ENCODE measurements at places on chromosomes 2 and 18.

- DNase-seq, result no peak
Observed at GRCh38 chr2:190413421-190413820, 5.3 kb downstream of the MFSD6 start.

- peak; percentile 40 for DNase-seq
Observed at GRCh38 chr2:201344663-201345366, 12.3 kb downstream of the FLACC1 start.

DNA sequence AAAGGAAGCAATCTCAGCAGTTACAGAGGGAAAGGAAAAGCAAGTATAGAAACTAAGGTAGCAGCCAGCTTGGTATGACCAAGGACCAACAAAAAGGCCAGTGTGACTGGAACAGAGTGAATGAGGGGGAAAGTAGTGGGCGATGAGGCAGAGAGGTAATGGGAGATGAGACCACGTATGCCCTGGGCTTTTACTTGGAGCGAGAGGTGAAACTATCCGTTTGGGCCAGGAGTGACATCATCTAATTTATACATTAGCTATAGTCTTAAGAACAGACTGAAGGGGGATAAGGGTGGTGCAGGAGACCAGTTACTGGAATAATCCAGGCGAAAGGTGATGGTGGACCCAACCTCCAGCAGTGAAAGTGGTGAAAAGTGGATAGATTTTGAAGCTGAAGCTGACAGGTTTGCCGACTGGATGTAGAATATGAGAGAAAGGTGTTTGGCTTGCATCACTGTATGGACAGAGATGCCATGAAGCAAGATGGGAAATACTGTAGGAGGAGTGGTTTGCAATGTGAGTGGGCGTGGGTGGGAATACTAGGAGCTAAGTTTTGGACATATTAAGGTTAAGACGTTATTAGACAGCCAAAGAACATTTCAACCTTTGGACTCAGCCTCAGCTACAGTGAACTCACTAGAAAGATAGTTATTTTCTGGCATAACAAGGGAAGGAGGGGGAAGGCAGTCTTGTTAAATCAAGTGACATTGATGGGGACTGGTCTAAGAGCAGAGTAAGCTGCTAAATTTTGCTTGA is 106.0 kb downstream of the PLEKHM3 start:
- DNase-seq, result no peak

DNA sequence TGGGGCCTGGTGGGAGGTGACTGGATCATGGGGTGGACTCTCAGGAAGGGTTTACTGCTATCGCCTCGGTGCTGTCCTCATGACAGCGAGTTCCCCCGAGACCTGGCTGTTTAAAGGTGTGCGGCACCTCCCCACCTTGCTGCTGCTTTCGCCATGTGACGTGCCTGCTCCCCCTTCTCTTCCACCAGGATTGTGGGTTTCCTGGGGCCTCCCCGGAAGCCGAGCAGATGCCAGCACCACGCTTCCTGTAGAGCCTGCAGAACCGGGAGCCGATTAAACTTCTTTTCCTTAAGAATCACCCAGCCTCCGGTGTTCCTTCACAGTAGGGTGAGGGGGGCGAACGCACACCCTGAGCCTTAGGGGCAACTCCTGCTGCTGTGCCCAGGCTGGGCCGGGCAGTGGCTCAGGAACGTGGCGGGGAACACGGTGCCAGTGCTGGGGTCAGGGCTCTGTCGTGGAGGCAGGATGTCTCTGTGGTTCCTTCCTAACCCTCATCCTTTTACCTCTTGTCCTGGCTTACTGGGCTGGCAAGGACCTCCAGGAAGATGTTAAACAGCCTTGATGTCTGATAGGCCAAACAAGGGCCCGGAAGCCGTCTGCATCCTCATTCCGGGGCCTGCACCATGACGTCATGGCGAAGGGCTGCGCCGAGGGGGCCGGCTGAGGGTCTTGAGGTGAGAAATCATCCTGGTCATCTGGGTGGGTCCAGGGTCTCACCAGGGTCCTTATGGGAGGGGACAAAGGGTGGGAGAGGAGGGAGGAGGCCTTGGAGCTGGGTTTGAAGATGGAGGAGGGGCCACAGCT is 12.7 kb downstream of the NEU4 start:
- DNase-seq, result no peak

- no peak for DNase-seq
Observed at GRCh38 chr2:96110621-96111256, 5.6 kb downstream of the ADRA2B start.

DNA sequence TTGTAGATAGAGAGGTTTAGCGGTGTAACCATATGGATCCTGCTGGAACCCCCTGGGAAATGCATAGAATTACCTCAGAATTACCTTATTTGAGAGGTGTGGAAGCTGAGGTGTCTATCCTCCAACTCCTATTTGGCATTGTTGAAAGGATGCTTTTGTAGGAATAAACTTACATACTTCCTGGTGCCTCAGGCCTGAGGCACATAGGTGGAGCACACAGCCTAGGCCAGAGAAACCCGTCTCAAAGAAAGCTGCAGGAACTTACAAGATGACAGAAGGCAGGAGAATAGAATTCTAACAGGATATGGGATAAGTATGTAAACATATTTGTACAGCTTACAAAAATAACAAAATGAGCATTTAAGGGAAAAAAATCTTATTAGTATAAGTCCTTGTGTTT is 1507.2 kb upstream of the ZEB2 start:
- no peak for DNase-seq

DNA sequence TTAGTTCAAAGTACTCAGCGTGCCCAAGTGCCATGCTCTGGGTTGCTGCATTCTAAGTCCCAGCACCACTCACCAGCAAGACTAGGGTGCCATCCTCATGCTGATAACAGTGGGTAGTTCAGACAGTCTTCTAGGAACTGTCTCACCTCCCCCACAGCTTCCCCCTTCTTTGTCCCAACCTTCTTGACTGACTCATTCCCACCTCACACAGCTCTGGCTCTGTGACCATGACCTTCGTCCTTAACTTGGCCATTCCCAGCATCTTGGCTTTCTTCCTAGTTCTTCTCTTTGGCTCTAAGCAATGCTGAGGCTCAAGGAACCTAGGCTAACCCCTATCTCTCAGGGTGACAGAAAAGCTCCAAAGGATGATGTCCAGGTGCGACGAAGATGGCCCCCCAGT is 20.0 kb upstream of the CXCR4 start:
- no peak for DNase-seq

DNA sequence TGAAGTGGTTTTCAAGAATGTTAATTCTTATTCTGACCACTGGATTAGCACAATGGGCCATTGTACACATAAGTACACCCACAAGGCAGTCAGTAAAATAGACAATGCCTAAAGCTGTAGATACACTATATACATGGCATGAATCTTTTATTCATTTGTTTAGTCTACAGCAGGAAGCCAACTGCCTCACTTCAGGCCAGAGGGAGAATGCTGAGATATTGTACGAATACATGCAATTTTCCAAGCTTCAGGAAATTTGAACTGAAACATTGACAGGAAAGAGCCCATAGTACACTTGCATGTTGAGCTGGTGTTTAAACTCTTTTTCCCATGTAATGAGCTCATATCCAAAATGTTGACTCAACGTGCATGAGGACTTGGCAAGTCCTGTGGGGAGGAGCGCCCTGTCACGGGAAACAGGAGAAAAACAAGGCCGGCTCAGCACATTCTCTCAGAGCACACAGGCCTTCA is 111.6 kb upstream of the CYP1B1 start:
- DNase-seq, result no peak

GRCh38 chr2:45264227-45265225 is 255.3 kb upstream of the SIX2 start:
- DNase-seq, result no peak

- DNase-seq, result no peak
Observed at GRCh38 chr18:37710726-37711125, 145.1 kb upstream of the CELF4 start.

- DNase-seq, result no peak
Observed at GRCh38 chr2:175003875-175004729, 1.1 kb downstream of the CHN1 start.

DNA sequence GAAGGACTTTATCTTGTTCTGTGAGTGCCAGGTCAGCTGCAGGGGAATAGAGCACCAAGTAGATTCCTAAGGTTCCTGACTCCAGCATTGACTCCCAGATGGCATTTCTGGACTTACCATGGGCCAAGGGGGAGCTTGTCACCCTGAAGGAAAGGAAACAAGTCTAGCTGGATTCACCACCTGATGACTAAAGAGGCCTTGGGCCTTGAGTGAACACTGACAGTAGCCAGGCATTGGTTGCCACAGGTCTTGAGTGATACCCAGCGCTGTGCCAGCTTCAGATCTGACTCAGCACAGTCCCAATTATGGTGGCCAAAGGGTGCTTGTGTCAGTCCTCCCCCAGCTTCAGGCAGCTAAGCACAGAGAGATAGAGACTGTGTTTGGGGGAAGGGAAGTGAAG is 40.1 kb upstream of the CAPN13 start:
- no peak for DNase-seq

DNA sequence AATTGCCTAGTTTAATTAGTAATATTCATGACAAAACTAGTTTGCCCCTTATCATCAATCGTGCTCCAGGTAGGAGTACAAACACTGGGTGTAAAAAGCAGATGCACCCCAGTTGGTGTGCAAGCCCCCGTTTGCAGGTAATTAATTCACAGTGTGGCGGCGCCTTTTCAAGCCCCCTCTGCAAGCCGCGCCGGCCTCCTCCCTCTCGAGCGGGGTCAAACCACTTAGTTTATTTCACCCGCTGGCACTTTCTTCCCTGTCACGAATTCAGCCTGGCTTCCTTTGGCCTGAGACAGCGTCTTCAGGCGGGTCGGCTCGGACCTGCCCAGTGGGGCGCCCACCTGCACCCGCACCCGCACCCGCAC is 64.7 kb upstream of the MAPRE2 start:
- DNase-seq, result no peak

- DNase-seq, result no peak
Observed at GRCh38 chr2:10534514-10535250, 86.6 kb upstream of the ODC1 start.

GRCh38 chr18:58438161-58438957 is 190.5 kb downstream of the ALPK2 start:
- no peak for DNase-seq

DNA sequence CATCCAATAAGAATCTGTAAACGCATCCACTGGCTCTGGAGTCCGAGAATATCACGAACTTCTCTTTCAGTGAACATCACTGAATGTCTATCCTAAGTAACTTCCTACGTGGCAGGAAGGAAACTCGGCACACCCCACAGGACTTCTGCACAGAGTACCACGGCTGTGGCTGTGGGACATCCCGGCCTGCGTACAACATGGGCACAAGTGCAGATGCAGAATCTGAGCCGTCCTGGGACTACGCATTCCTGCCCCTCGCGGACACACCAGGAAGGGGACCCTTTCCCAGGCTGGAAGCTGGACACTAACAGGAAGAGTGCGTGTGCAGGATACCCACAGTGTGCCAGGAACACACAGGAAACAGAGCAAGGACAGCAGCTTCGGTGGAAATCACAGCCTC is 60.6 kb downstream of the ZNF516 start:
- no peak for DNase-seq

DNA sequence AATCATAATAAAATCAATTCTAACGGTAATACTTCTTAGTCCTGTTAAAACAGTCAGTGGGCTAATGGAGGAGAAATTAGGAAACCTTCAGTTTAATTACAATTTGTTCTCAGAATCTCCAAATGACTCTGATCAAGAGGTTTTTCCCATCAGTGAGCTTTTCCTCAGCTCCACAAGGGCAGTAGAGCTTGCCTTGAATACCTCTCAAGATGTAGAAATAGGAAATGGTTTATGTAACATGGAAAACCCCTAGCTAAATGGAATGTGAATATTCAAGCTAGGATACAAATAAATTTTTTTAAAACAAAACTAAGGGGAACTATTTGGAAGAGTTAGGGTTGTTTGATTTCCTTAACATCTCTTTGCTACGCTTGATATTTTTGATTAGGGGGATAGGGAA is 87.5 kb downstream of the PLEKHM3 start:
- DNase-seq, result no peak

DNA sequence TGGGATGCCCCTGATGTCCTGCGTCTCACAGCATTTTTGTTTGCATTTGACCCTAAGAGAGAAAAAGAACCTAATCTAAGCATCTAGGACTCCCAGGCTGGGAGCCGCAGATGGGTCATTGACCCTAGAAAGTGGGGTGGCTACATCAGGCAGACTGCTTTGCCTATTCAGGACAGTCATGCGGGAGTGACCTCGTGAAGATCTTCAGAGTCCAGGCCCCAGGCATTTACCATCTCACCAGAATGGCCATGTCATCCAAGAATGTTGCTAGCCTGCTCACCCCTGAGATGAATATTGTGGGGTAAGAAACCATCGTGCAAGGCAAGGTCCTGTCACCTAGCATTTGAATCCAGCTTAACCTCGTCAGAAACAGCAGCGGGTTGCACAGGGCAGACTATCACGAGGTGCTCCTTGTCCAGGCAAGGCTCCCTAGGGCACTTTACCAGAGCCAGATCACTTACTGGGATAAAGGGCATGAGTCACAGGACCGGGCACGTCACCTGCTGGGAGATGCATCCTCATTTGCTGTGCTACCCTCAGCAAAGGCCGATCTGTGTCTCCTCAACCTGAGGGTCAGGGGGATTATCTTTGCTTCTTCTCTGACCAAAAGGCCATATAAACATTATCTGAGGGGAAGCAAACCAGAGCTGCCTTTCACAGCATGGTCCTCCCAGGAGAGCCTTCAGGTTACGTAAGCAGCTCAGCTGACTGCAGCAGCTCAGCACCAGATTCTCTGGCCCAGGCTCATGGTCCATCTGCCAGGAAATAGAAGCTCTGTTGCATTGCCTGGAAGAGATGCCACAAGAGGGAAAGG is 162.3 kb downstream of the ACKR3 start:
- DNase-seq, result no peak
